Esophagus squamous epithelium (tissue), 5 donors: ENCODE measurements at places on chromosomes 6 and 20.

GRCh38 chr20:22825546-22825945 lies 209.6 kb upstream of the SSTR4 start:
- DNase-seq: no peak

- DNase-seq: no peak
Observed at GRCh38 chr6:157550114-157550989, 169.4 kb downstream of the ZDHHC14 start.

DNA sequence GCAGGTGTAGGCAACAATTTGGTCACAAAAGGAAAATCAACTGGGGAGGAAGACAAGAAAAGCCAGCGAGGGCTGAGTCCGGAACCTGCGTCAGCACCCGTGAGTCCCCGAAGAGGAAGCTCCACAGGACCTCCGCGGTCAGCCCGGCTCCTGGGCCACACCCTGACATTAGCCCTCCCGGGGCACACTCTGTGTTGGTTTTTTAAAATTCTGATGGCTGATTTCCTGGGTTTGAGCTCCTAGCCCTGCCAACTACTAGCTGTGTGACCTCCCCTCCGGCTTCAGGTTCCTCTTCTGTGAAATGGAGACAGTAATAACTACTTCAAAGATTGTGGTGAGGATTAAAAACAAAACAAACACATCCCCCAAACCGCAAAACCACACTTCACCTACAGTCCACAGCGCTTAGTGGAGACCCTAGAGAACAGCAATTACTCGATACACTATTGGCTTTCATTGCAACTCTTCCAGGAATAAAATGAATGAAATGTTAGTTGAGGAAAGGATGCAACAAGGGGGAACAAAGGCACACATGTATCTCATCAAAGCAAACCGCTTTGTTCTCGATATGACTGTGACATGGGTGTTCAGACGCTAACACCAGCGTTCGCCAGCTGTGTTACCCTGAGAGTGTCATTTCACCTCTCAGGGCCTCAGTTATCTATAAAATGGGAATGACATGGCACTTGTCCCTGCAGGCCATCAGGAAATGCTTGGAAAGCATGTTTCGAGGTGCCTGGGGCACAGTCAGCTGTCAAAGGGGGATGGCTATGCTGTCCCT lies 985 bp downstream of the ZBP1 start:
- no peak for DNase-seq

GRCh38 chr20:61354501-61354900 lies 102.4 kb downstream of the CDH4 start:
- no peak for DNase-seq

DNA sequence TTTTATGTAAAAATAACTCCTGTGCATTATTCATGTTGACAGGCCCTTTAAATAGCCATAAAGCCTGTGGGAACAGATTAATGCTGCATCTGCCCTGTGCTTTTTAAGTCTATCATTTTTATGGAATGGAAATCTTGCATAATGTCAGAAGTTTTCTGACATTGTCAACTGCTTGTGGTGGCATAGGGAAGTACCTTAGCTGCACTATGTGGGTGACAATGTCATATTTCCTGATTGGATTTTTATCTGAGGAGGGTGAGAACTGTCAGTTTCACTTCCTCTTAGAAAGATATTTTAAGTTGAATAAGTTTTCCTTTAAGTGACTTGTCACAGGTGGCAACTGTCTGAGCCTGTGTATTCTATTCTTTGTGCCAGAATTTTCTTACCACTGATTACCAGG lies 267.9 kb downstream of the PLCB1 start:
- no peak for DNase-seq

GRCh38 chr20:41173161-41173721 lies 35.9 kb downstream of the PLCG1 start:
- no peak for DNase-seq
